Germinal center (tissue), 1 donor: ENCODE measurements at places on chromosomes 13 and 19.

- no peak for DNase-seq
Measured at GRCh38 chr13:74629985-74630384, 495.8 kb upstream of the KLF12 start.

DNA sequence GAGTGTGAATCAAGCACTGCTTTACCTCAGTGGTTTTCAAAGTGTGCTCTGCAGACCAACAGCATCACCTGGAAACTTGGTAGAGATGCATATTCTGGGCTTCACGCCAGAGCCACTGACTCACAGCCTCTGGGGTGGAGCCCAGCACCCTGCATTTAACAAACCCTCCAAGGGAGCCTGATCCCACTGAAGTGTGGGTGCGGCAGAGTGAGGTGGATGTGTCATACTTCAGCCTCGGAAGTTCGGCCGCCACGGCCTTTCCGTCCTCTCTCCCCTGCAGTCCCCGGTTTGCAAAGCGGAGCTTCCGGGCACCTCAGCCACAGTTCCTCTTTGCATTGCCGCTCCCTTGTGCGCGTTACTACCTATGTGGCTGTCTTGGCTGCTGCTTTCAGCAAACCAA lies 33.3 kb upstream of the MICU2 start:
- no peak for DNase-seq

GRCh38 chr13:53144826-53145225 lies 116.2 kb downstream of the OLFM4 start:
- DNase-seq: no peak

GRCh38 chr19:36528921-36529518 lies 949 bp upstream of the ZNF260 start:
- peak; percentile 16 for DNase-seq

- no peak for DNase-seq
Measured at GRCh38 chr13:40251343-40252032, 415.0 kb downstream of the FOXO1 start.
